ENCODE measurements at places on chromosomes 7 and 10.

DNA sequence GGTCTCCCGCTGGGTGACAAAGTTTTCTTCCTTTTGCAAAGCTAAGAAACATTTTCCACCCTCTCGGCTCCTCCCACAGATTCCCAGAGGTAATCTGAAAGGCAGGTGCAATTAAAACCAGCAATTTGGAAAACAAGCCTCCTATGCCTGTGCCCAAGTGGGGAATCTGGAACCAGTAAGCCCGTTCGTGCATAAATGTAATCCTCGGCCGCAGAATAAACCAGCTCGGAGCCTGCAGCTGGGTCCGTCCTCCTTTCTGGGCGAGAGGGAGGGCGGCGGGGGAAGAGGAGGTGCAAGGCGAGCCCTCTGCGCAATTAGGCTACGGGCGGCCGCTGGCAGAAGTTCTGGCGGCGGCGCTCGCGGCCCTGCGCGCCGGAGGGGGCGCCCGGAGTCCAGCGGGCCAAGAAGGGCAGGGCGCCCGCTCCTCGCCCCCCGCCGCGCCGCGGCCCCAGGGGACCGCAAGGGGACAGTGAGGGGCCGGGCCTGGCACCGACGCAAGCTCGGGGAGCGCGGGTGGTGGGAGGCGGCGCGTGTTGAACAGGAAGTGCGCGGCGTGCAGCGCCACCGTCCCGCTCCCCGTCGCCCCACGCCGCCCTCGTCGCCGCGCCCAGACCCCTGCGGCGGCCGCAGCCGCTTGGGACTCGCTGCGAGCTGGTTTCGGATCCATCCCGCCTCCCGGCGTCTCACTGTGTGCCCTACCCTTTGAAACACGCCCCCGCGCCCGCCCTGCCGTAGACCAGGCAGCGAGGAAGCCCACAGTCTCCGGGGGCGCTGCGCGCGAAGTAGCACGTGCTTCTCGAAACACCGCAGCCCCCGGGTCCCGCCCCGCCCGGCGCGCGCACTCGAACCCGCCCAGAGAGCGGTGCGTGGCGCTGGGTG is at the start of gene PRKAG2:
PRKAG2 (minus strand) TSS at position 217 of the 879 bp plus-strand sequence. CDS start 495 bp downstream, outside the sequence.
- H3K27me3 ChIP-seq: no peaks in the 10 kb centered on the region
- no peaks in the 10 kb centered on the region for H3K36me3 ChIP-seq
- peak within 1 kb of the TSS; percentile 57 for H3K27ac ChIP-seq
- H3K4me3 ChIP-seq: peak within 1 kb of the TSS; percentile 91

GRCh38 chr7:12722636-12723605 is 35.5 kb downstream of the ARL4A start:
- H3K4me3 ChIP-seq: no peak overlapping the region
- H3K27ac ChIP-seq: no peak overlapping the region
- H3K27me3 ChIP-seq: no peaks in the 10 kb centered on the region
- no peaks in the 10 kb centered on the region for H3K4me1 ChIP-seq
- no peaks in the 10 kb centered on the region for H3K36me3 ChIP-seq

DNA sequence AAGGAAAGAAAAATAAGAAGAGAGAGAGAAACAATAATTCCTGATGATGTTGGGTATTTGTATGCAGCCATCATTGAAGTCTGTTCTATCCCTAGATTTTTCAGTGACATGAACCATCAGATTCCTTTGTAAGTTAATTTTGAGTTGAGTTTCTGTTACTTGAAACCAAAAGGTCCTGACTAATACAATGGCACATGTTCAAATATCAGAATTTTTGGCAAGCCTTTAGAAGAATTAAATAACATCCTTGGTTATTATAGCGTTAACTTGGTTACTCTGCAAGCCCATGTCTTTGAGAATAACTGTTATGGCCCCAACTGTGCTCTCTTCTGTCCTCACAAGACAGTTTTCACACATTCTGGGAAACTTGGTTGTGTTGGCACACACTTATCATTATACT is 66.5 kb downstream of the SYPL1 start:
- H3K4me1 ChIP-seq: peaks cover 26% of the 10 kb centered on the region
- H3K27ac ChIP-seq: no peak overlapping the region
- peaks cover 4% of the 10 kb centered on the region for H3K27me3 ChIP-seq
- no peak for DNase-seq

DNA sequence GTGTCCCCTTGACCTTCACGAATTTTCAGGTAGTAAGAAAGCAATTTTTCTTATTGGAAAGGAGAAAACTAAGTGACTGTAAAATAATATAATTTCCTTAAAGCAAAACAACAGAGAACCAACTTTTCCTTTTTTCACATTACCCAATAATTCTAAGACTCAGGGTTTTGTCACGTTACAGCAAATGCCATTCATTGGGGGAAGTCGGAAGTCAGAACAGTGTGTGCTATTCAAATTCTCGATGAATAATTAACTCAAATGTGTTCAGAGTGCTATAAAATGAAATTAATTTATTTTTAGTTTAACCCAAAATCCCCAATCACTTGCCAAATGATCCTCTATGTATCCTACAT is 40.0 kb downstream of the DIP2C start:
- no peak for DNase-seq
- no peak overlapping the region for H3K4me3 ChIP-seq
- no peaks in the 10 kb centered on the region for H3K36me3 ChIP-seq
- H3K4me1 ChIP-seq: no peaks in the 10 kb centered on the region
- H3K27ac ChIP-seq: no peak overlapping the region

GRCh38 chr7:37320140-37320847 is 128.4 kb downstream of the ELMO1 start:
- no peak overlapping the region for H3K4me3 ChIP-seq
- H3K4me1 ChIP-seq: peaks cover 39% of the 10 kb centered on the region
- DNase-seq: no peak
- H3K36me3 ChIP-seq: peaks cover 11% of the 10 kb centered on the region
- H3K27ac ChIP-seq: no peak overlapping the region
- no peaks in the 10 kb centered on the region for H3K27me3 ChIP-seq

- no peaks in the 10 kb centered on the region for H3K27me3 ChIP-seq
- H3K4me3 ChIP-seq: no peak overlapping the region
Observed at GRCh38 chr7:66143876-66144332, 29.3 kb downstream of the CRCP start.

GRCh38 chr10:68721673-68722335 is 765 bp downstream of the CCAR1 start:
- H3K4me1 ChIP-seq: peaks cover 10% of the 10 kb centered on the region
- H3K4me3 ChIP-seq: peak overlapping the region; percentile 94
- H3K27ac ChIP-seq: peak overlapping the region; percentile 81

DNA sequence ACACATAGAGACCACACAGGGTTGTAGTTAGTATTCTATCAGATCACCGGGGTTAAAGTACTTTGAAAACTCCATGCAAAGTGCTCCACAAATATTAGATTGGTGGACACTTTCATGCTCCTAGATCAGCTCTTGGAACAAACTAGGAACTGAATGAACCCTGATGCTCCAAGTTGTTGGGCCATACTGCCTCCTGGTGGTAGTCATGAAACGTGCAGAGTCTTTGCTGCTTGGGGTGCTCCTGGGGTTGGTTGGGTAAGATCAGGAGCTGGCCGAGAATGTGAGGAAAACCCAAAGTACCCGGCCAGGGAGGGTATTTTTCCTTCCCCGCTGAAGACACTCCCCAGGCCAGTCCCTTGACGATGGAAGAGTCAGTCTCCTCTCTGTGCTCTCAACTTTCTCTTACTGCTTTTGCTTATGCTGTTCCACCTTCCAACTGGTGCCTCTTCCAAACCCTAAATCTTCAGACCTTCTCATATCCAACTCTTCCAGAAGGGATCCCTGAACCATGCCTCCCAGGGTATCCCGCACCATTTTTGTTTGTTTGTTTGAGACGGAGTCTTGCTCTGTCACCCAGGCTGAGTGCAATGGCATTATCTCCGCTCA is 918 bp upstream of the RPEL1 start:
- peaks cover 26% of the 10 kb centered on the region for H3K4me1 ChIP-seq
- peak; percentile 81 for DNase-seq
- H3K27ac ChIP-seq: no peak overlapping the region
- no peaks in the 10 kb centered on the region for H3K27me3 ChIP-seq
- H3K36me3 ChIP-seq: no peaks in the 10 kb centered on the region

DNA sequence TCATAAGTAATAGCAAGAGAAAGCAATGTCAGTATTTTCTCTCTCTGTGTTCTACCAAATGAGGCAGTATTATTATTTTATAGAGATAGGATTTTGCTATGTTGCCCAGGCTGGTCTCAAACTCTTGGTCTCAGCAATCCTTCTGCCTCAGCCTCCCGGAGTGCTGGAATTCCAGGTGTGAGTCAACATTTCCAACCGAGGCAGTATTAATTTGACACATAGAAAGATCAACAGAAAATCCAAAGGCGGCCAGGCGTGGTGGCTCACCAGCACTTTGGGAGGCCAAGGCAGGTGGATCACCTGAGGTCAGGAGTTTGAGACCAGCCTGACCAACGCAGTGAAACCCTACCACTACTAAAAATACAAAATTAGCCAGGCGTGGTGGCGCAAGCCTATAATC is 71.8 kb downstream of the SMURF1 start:
- no peak overlapping the region for H3K4me3 ChIP-seq
- H3K36me3 ChIP-seq: peaks cover 2% of the 10 kb centered on the region
- no peak for DNase-seq

Measured in B cell (primary cell).